ENCODE measurements at places on chromosomes 6 and 20. TPM values are rescaled to one million over a fixed set of nuclear protein-coding genes. Genes with fewer than 3 reads are reported as not detected.

Gene IYD
- total RNA-seq = not detected

Gene EFHC1
- total RNA-seq = 25.6 TPM

Gene FAM209B
- total RNA-seq = not detected

Gene CEBPB
- total RNA-seq = 2.0 TPM

Gene IBTK
- total RNA-seq = 60.5 TPM

Gene HLA-DMB
- total RNA-seq = 0.49 TPM

Gene TOX2
- 0.74 TPM for total RNA-seq

Gene SRMS
- not detected for total RNA-seq

Gene FHL5
- total RNA-seq = 0.74 TPM

Gene AP5S1
- 4.2 TPM for total RNA-seq

Gene POU5F1
- total RNA-seq = not detected

Gene UCKL1
- 17.5 TPM for total RNA-seq

Gene WFDC5
- total RNA-seq = not detected

Gene CLPSL2
- total RNA-seq = not detected

Gene NKAIN4
- total RNA-seq = 9.6 TPM

Gene SLC16A10
- 7.6 TPM for total RNA-seq

Gene KIAA1755
- 2.5 TPM for total RNA-seq

Gene BANF2
- total RNA-seq = not detected

Gene ZBTB12
- total RNA-seq = 21.9 TPM

Gene TEAD3
- total RNA-seq = 0.74 TPM
